ENCODE measurements at places on chromosomes 12 and 14. TPM values are rescaled to one million over a fixed set of nuclear protein-coding genes. Genes with fewer than 3 reads are reported as not detected.

KRT2 gene
- not detected for polyA plus RNA-seq

EFS gene
- polyA plus RNA-seq = 46.7 TPM

BBOF1 gene
- polyA plus RNA-seq = 16.2 TPM

CMA1 gene
- polyA plus RNA-seq = 0.74 TPM

DNA sequence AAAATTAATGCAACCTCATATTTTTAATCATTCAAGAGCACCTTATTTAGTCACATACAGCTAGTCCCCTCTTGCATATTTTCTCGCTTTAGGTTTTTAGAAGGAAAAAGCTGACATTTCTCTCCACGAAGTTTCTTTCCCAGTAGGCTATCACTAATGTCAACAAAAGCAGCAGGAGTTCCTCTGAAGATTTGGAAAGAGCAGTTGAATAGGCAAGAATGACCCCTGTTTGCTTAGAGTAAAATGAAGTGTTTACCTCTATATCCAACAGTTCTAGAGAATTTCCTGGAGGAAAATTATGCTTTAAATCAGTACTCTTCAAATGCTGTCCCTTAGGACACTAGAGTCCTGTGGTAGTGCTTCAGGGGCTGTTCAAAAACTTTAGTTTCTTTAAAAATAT, 188.1 kb upstream of the PRKD1 start:
- DNase-seq = no peak

GRCh38 chr12:93957870-93958269, 190.5 kb upstream of the PLXNC1 start:
- no peak for DNase-seq

GRCh38 chr12:12441429-12441807, 84.5 kb downstream of the BORCS5 start:
- DNase-seq = no peak

DNA sequence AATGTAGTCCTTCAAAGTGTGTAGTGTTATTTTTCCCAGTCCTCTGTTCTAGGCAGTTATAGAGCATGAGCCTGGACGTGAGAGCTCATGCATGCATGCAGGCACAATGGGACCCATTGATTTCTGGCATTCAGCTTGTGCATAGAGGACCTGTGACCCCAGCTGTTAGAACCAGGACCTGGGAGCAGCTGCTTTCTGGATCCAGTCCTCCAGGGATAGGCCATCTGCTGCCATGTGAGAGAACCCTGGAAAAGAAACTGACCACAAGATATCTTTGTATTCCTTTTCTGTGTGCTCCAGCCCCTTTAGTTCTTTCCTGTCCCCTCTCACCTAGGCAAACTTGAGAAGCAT, 76.9 kb downstream of the SUSD6 start:
- DNase-seq = no peak

- no peak for DNase-seq
These were observed 214.9 kb downstream of the SLC41A2 start for GRCh38 chr12:104743202-104743580.

GRCh38 chr14:63228217-63228616, 24.0 kb downstream of the RHOJ start:
- no peak for DNase-seq
